CD4-positive, alpha-beta T cell treated with Interleukin-15 for 1 hour (primary cell): ENCODE measurements at places on chromosomes 3 and 15.

GRCh38 chr15:49279521-49280456 lies 109.7 kb downstream of the GALK2 start:
- DNase-seq = no peak

GRCh38 chr15:71780115-71780976 lies 30.0 kb upstream of the NR2E3 start:
- peak; percentile 21 for DNase-seq

GRCh38 chr3:156888576-156888975 lies 62.4 kb downstream of the LEKR1 start:
- DNase-seq = no peak

DNA sequence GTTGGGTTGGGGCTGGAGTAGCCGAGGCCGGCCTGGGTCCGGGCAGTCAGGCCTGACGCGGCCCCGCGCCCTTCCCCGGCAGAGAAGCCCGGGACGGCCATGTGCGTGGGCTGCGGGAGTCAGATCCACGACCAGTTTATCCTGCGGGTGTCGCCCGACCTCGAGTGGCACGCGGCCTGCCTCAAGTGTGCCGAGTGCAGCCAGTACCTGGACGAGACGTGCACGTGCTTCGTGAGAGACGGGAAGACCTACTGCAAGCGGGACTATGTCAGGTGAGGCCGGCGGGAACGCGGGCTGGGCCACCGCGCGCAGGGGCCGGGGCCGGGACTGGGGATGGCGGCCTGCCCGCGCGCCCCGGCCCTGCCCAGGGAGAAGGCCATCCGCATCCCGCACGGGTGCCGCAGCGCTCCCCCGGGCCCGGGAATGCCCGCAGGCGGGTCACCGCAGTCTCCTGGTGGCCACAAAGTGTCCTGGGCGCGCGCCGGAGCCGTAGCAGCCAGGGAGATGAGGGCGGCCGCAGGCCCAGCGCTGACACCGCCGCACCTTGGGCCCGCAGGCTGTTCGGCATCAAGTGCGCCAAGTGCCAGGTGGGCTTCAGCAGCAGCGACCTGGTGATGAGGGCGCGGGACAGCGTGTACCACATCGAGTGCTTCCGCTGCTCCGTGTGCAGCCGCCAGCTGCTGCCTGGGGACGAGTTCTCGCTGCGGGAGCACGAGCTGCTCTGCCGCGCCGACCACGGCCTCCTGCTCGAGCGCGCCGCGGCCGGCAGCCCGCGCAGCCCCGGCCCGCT lies 1.3 kb downstream of the ISL2 start:
- no peak for DNase-seq

- no peak for DNase-seq
These were observed 333.8 kb downstream of the EPHB1 start for GRCh38 chr3:135128818-135129217.
